ENCODE measurements at places on chromosomes 13 and 19.

DNA sequence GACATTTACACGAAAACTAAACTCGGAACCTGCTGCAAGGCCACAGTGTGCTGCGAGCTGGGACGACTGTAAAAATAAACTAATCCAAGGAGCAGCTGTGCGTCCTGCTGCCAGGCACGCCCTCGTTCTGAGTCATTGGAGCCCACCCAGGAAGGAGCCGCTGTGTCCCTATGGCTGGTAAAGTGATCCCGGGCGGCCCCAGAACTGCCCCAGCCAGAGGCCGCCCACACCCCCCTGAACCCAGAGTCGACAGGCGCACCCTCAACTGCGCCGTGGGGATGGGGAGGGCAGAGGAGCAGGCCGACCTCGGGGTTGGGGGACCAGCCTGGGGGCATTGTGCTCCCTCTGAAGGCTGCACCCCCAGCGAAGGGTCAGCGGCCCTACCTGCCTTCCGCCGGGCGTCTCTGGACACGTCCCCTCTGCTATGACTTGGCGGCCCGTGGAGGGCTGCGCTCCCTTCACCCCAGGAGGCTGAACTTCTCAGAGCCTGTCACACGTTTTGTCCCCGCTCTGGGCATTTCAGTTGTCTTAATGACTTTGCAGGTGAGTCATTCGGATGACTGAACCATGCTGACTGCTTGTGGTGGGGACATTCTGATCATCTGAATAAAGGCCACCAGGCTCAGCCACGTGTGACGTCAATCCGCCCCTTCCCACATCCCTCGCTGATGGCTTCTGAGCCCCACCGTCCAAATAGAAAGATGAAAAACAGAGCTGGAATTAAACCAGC, 42.7 kb downstream of the ADPRHL1 start:
- DNase-seq, result no peak

DNA sequence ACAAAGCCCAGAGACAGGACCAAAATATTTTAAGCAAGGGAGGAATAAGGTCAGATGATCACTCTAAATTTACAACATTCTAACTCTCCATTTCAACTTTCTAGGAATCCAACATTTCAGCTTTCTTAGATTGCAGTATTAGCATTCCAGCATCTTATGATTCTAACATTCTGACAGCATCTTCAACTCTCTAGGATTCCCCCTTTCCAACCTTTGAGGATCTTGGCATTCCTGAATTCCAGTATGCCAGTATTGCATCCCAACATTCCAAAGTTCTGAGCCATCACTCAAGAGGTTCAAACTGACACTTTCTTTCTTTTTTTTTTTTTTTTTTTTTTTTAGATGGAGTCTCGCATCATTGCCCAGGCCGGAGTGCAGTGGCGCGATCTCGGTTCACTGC, 13.8 kb downstream of the TGFB1 start:
- no peak for DNase-seq

DNA sequence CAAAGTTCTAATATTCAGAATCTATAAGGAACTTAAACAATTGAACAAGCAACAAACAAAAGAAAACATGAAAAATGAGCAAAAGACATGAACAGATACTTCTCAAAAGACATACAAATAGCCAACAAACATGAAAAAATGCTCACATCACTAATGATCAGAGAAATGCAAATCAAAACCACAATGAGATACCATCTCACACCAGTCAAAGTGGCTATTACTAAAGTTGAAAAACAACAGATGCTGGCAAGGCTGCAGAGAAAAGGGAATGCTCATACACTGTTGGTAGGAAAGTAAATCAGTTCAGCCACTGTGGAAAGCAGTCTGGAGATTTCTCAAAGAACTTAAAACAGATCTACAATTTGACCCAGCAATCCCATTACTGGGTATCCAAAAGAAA, 74.3 kb downstream of the CRYL1 start:
- no peak for DNase-seq

DNA sequence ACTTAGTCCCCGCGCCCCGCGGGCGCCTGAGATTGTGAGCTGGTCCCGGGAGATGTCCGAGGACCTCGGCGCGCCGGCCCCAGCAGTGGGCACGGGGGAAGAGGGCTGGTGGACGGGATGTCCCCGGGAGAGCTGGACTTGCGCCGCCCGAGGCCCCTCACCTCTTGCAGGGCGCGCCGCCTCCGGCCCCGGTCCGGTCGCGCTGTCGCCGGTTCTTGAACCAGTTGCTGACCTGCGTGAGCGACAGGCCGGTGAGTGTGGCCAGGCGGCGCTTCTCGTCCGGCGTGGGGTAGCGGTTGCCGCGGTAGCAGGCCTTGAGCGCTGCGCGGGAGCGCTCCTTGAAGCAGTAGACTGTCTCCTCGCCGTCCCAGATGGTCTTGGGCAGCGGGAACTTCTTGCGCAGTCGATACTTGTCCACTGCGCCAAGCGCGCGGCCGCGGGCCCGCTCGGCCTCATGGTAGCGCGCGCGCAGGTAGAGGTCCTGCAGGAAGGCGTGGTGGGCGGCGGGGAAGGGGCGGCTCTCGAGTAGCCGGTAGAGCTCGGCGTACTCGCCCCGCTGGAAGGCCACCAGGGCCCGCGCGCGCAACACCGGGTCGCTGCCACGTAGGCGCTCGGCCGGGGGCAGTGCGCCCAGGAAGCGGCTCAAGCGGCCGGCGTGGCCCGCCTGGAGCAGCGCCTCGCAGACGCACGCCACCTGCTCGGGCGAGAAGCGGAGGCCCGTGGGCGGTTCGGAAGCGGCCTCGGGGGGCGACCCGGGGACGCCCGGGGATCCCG, 984 bp downstream of the SIX5 start:
- DNase-seq, result no peak

- DNase-seq, result no peak
Measured at GRCh38 chr19:40567040-40567749, 9.5 kb upstream of the SHKBP1 start.

Measured in T-helper 2 cell (primary cell).